Large intestine (tissue), 12 donors: ENCODE measurements at places on chromosomes 2 and 18. TPM values are rescaled to one million over a fixed set of nuclear protein-coding genes. Genes with fewer than 3 reads are reported as not detected.

The RBM43 gene
- 5.0 TPM for polyA plus RNA-seq

The CCDC141 gene
- polyA plus RNA-seq, result 0.70 TPM

The COL3A1 gene
- 1,077 TPM for polyA plus RNA-seq

The CYP27A1 gene
- 109 TPM for polyA plus RNA-seq

The DNAH7 gene
- 1.5 TPM for polyA plus RNA-seq

The ATP6V1C2 gene
- polyA plus RNA-seq, result 11.6 TPM

The PRSS56 gene
- not detected for polyA plus RNA-seq

The SLC11A1 gene
- polyA plus RNA-seq, result 0.84 TPM

The DTYMK gene
- polyA plus RNA-seq, result 25.5 TPM

The CABLES1 gene
- polyA plus RNA-seq, result 11.1 TPM

The MAPRE3 gene
- polyA plus RNA-seq, result 20.7 TPM

The VIL1 gene
- 498 TPM for polyA plus RNA-seq

The EGR4 gene
- polyA plus RNA-seq, result 0.04 TPM

The TUBB8B gene
- not detected for polyA plus RNA-seq

The CCDC148 gene
- 0.61 TPM for polyA plus RNA-seq

DNA sequence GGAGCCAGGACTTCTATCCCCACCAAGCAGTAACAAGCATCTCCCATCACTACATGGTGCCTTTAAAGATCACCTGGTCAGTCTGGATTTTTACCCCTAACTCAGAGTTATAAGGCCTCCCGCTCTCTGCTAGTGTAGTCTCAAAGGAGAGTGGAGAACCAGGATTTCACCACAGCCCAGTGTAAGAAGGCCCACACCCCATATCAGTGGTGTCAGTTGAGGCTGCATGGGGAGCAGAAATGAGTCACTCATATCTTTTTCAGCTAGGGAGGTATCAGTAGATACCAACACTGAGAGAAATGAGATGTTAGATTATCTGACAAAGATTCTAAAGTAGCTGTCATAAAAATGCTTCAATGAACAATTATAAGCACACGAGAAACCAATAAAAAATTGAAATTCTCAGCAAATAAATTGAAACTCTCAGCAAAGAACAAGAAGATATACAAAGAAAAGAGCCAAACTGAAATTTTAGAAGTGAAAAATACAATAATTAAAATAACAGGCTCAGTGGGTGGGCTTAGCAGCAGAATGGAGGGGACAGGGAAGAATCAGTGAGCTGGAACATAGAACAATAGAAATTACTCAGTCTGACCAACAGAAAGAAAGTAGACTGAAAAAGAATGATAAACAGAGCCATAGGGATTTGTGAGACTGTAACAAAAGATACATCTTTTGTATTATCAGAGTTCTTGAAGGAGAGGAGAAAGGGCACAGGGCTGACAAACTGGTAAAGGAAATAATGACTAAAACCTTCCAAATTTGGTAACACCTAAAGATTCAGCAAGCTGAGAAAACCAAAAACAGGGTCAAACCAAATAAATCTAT, 257.7 kb downstream of the ANAPC1 start:
- peak; percentile 48 for DNase-seq

GRCh38 chr2:36128359-36128758, 227.2 kb upstream of the CRIM1 start:
- no peak for DNase-seq

- no peak for DNase-seq
These were observed 853.9 kb downstream of the LRRTM4 start for GRCh38 chr2:76668279-76668678.

DNA sequence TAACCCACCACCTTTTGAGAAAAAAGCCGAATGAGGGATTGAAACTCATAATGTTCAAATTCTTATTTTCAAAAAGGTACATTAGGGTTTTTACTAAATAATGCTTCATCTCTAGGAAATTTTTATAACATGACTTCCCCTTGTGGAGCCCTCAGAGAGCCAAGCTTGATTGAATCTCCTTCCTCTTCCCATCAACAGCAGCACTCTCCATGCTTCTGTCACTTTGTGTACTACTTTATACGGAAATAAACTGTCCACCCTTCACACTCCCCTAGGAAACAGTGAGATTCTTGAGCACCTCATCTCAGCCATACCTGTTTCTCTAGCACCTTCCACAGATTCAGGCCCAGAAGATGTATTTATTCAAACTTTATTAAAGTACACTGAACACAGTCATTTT, 51.8 kb downstream of the TFPI start:
- no peak for DNase-seq

DNA sequence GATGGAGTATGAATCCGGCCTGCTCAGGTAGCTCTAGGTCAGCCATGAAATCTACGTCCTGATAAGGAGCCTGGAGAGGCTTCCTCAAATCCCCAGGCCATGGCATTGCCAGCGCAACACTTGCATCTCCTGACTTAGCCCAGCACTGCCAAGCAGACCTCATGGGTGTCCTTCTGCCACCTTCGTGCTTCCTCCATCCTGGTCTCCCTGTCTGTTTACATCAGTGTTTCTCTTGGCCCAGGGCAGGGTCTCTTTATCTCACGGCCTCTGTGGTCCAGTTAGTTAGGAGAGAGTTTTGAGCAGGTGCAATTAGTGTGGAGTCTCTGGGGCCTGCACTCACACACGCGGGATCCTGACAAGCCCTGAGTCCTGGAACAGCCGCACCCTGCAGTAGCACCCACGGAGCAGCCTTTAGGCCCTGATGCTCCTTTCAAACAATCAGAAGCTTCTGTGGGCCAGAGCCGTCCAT, 193.1 kb upstream of the ARL4C start:
- DNase-seq, result no peak

- DNase-seq, result no peak
These were observed 149.3 kb upstream of the TRIB2 start for GRCh38 chr2:12567411-12567810.

DNA sequence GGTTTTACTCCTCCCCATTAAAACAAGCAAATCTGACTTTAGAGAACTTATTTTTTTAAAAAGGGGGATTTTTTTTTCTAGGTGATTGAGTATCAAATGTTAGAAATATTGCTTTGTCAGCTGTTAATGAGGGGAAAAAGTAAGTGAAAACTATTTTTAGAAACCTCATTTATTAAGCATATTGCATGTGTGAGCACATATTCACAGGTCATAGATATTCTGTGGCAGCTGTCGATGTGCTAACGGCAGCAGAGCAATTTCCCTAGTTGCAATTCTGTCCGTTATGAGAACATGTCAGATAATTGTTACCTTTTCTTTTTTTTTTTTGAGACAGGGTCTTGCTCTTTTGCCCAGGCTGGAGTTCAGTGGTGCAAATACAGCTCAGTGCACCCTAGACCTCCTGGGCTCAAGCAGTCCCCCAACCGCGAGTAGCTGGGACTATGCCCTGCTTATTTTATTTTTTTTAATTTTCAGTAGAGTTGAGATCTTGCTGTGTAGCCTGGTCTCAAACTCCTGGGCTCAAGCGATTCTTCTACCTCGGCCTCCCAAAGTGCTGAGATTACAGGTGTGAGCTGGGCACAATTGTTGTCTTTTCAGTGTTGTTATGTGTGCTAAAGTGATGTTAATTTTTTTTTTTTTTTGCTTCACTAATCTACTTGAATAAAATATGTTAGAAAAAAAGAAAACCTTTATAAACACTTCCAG, 69.8 kb downstream of the MTA3 start:
- DNase-seq, result no peak

GRCh38 chr2:226673314-226673723, 126.3 kb downstream of the IRS1 start:
- DNase-seq, result no peak

- DNase-seq, result no peak
These were observed 585.6 kb downstream of the TSN start for GRCh38 chr2:122341007-122341406.

- DNase-seq, result no peak
These were observed 209.9 kb upstream of the TRIB2 start for GRCh38 chr2:12506846-12507245.

- no peak for DNase-seq
These were observed 320.0 kb downstream of the FSIP2 start for GRCh38 chr2:186058614-186059013.

- peak; percentile 16 for DNase-seq
These were observed at the start of gene SLC5A7 for GRCh38 chr2:107986278-107987217. SLC5A7 (plus strand) TSS chr2:107986524; CDS start chr2:107988156, 1,632 bp downstream.

GRCh38 chr2:9230881-9231280, 24.3 kb downstream of the ASAP2 start:
- no peak for DNase-seq

- no peak for DNase-seq
These were observed 141.0 kb downstream of the UXS1 start for GRCh38 chr2:106053116-106053515.

DNA sequence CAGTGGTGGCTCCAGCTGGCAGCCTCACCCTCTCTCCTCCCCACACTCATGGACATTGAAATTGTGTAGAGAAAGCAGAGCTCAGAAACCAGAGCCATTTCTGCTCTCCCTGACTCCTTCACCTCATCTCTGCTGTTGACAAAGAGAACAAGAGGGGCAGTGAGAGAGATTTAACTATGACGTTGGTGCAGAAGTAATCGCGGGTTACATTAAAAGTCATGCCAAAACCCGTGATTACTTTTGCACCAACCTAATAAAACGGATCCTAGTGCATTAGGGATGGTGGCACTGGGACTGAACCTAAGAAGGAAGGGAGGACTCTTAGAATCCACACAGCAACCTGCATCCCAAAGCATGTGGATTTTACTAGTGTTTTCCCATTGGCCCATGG, 113.3 kb upstream of the CDC42EP3 start:
- DNase-seq, result no peak

GRCh38 chr2:163943403-163944346, 207.9 kb upstream of the FIGN start:
- peak; percentile 4 for DNase-seq

GRCh38 chr2:154952346-154952980, 254.0 kb downstream of the KCNJ3 start:
- DNase-seq, result no peak

- DNase-seq, result no peak
These were observed 30.1 kb downstream of the RBKS start for GRCh38 chr2:27860111-27860510.

DNA sequence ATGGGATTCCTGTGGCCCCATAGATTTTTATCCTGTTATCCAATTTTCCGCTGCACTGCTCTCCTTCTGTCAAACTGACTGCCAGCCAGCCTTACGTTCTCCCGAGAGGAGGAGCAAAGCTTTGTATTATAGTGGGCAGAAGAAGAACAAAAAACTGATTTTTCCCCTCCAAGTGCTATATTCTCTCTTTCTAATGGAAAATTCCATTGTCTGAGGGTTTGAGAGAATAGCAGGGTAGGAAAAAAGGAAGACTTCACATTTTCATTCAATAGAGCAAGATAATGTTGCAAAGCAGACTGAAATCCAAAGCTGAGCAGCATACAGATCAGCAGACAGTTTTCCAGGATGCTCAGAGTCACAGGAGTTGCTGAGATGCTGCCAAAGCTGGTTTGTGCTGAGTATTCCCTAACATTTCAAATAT, 238.0 kb downstream of the UBE2E3 start:
- no peak for DNase-seq

DNA sequence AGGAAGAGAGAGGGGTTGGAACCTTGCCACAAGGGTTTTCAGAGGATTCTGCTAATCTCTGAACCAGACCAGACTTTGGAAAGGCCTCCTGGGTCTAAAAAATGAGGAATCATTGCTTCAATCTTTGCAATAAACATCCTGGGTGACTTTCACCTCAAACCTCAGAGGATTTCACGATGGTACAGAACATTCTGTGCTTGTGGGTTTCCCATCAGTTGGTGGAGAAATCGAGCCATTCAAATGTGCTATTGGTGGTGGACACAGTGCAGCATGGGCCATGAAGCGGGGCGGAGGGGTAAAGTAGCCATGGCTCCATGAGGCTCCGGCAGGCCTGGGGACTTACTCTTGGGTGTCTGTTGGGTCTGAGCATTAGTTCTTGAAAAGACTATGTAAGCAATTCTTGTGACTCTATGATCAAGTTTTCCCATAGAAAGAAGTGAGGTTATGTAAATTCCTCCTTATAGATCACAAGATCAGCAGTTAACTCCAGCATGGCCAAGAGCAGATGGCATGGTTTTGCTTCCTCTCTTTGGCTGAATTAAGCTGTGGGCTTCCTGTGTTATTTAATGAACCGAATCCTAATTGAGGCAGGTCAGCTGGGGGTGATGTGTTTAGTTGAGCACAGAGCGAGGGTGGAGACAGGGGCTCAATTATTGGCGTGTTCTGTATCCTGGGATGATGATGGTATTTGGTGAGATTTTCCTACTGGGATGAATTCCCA, 1.9 kb upstream of the IL1R2 start:
- no peak for DNase-seq

DNA sequence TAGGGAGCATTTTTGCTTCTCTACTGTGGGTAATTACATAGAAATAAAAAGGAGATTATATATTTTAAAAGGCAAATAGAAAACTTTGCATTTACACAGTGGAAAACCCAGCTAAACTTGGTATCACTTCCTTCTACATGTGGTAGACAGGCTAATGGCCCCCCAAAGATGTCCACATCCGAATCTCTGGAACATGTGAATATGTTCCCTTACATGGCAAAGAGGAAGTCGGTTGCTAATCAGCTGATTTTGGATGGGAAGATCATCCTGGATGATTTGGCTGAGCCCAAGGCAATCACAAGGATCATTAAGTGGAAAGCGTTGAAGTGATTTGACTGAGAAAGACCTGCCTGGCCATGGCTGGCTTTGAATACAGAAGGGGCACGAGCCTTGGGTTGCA, 26.2 kb downstream of the CREG2 start:
- DNase-seq, result no peak

- DNase-seq, result no peak
These were observed 136.0 kb upstream of the SPOPL start for GRCh38 chr2:138365581-138365980.

DNA sequence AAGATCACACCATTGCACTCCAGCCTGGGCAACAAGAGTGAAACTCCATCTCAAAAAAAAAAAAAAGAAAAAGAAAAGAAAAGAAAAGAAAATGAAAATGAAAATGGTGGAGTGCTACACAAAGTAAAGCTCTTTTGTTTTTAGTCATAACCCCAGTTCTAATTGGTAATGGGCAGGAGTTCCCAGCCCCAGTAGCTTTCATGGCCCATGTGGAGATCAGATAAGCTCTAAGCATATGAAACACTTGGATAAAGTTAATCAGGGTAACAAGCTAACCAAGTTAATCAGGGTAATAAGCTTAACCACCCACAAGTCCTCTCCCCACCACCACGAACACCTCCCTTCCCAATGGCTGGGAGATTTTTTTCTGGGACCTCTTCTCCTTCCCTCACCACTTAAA, 240.8 kb downstream of the BCL11A start:
- DNase-seq, result no peak

DNA sequence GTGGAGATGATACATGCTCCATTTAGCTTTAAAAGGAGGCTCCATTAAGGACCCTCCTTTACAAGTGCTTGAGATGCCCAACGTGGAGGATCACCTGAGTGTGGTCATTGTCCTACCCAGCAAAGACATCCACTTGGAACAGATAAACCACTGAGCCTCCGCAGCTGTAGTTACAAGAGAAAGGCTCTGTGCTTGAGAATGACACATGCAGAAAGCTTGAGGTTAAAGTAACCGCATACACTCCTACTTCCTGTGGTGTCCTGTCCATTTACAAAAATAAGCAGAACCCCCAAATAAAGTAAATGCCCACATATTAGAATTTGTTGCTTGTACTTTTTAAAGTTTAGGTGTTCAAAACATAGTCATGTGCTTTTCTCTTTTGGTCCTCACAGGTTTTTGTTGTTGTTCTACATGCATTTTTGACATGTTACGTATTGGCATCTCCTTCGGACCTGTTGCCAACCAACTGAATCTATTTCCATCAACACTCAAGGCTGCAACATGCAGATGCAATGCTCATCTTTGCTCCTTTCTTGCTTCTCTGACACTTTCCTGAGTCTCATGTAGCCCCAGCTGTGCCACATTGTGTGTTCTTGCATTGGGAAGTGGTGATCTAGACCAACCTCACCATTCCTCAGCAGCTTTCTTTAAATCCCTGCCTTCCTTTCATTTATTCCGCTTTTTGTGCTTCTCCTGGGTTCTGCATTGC, 56.0 kb downstream of the SERPINB7 start:
- no peak for DNase-seq
